ENCODE measurements at places on chromosomes 12 and 14.

- DNase-seq, result no peak
These were observed 44.0 kb upstream of the CPNE8 start for GRCh38 chr12:38949363-38949762.

DNA sequence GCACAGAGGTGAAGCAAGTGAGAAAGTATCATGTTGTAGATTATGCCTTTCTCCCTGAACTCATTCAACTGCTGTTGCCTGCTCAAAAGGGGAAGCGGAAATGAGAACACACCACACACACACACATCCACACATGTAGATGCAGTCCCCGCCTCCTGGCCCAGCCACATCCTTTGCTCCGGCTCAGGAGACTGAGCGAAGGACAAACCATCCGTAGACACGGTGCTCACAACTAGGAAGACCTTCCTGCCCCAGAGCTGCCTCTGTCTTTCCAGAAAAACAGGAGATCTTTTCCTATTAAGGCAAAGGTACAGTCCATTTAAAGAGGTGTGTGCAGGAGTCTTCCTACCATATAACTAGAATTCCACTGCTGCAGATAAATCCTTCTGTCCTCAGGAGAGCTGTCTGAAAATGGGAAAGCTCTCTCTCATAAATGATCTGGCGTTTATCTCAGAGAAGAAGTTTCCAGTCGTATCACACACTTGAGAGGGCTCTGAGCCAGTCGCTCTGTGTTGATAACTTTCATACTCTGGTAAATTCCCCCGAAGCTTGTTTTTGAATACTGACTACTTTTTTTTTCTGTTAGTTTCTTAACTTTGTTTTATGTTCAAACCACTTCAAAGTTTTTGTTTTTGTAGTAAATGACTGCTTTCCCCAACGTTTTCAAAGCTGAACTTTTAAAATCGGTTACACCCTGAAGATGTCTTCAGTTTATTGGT, at the start of gene TESPA1:
TESPA1 (minus strand) TSS at position 105 of the 719 bp plus-strand sequence. CDS start 10,200 bp downstream, outside the sequence.
- DNase-seq, result peak; percentile 95

DNA sequence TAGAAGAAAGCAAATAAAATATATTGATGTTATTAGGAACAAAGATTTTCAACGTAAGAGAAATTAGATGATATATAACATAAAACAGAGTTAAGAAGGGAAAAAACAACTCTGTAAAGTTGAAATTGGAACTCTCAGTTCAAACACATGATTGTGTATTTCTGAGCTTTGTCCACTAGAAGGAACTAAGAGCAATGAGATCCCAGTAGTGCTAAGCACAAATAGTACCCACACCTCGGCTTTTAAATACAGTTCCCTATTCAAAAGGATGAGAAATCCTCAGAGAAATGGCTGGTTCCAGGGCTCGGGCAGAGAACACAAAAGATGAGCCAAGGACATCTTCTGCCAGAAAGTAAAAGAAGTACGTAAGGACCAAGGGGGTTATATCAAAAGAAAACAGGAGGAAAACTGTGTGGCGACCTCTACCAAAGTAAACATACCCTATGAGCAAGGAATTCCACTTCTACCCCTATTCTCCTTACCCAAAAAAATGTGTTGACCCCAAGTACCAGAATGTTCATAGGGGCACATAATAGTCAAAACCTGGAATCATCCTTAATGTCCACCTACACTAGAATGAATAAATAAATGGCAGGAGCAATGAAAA, 96.6 kb downstream of the SPTSSA start:
- DNase-seq, result no peak

- no peak for DNase-seq
These were observed 248.3 kb downstream of the FBXL14 start for GRCh38 chr12:1346126-1346525.

DNA sequence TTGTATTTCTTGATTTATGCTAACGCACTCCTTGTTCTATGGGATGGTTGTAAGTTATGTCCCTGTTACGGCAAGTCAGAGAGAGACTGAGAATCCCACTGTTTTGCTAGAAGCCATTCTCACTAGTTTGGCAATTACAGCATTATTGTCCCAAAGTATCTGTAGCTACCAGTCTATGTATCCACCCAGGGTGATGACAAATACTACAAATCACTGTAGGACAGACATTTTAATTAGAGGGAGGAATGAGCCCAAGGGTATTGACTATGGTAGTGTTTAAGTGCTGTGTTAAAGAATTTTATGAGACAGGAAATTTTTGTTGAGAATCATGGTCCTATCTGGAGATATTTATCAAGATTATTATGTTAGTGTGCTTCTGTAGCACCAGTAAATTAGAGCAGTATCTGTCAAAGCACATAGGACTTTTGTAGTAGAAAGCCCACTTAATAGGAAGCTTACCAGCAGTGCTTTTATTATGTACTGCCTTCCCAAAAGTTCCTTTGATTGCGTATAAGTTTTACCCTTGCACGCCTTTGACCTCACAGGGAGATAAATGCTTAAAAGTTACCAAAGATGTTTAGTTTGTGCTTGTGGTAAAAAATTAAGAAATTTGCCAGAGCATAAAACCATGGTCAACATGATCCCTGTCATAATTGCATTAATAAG, 10.7 kb downstream of the PRKCH start:
- DNase-seq, result peak; percentile 56

GRCh38 chr12:6222078-6222654, 22.0 kb downstream of the CD9 start:
- no peak for DNase-seq

GRCh38 chr12:67582238-67582834, 66.2 kb upstream of the DYRK2 start:
- DNase-seq, result no peak

DNA sequence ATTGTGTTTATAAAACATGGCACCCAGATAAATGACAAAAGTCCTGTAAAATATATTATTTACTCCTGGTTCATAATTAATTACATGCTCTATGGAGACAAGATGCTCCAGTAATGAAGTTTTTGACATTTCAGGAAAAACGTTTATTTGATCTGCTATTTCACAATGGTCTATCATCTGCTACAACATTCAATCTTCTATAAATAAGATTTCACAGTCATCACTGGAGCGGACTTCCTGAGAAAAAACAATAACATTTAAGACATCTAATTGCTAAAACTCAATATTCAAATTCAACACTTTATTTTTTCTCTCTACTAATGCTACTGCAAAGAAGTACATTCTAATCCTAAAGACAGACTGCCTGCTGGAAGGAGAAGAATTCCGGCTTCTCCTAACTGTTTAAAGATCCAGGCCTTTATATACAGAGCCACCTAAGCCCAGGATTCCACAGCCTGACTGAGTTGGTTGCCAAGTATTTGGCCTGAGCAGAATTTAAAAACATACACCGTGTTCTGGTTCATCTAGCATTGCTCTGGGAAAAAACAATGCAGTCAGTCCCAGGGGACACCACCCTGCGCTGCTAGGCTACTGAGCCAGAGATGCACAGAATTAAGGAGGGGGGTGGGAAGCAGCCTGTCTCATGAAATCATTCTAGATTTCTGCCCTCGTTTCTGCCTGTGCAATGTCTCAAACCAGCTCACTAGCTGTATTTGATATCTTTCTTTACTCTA, 58.0 kb downstream of the TMTC1 start:
- DNase-seq, result no peak

GRCh38 chr12:121626853-121627640, 717 bp downstream of the ORAI1 start:
- DNase-seq, result peak; percentile 96

DNA sequence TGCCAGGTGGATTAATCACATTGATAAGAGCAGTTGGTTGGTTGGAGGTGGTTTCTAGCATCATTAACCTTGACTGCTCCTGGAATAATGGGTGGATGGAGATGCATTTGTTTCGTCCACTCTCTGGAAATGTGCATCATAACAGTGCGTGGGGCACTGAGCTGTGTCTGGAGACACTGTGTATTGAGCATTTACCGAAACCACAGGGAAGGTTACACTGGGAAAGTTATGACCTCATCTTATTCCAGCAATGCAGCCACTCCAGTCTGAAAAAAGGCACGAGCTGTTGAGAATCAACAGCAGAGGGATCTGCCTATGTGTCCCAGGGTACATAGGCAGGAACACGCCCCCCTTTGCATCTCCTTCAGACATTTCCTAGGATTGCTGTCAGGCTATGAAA, 27.2 kb downstream of the RNFT2 start:
- DNase-seq, result no peak

- DNase-seq, result no peak
These were observed 12.4 kb downstream of the ANKRD9 start for GRCh38 chr14:102496958-102497744.

- no peak for DNase-seq
These were observed 285.3 kb downstream of the ZFP36L1 start for GRCh38 chr14:68507544-68508081.

DNA sequence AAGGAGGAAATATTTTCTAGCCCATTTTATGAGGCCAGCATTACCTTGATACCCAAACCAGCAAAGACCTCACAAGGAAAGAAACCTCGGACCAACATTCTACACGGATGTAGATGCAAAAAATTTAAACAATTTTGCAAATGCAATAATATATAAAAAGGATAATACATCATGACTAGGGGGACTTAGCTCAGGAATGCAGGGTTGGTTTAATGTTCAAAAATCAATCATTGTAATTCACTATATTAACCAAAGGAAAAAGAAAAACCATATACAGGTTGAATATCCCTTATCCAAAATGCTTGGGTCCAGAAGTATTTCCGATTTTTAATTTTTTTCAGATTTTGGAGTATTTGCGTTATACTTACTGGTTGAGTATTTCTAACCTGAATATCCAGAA, 33.0 kb downstream of the TPCN1 start:
- no peak for DNase-seq

DNA sequence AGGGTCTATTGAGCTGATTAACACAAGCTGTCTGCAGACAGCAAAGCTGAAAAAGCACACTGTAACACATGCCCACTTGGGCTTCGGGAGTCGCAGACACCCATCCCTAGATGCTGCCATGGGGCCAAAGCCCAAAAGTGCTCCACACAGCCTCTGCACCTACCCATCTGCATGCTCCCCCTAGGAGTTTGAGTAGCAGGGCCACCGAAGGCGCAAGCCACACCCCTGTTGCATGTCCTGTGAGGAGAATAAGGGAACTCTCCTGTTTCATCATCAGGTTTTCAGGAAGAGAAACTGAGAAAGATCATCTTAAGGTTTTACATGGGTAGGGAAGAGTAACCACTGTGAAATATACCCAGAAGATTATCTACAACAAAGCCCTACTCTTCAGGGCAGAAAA, 5.6 kb upstream of the ST8SIA1 start:
- DNase-seq, result no peak

- peak; percentile 89 for DNase-seq
These were observed 1.4 kb upstream of the ASIC1 start for GRCh38 chr12:50055831-50056638.

DNA sequence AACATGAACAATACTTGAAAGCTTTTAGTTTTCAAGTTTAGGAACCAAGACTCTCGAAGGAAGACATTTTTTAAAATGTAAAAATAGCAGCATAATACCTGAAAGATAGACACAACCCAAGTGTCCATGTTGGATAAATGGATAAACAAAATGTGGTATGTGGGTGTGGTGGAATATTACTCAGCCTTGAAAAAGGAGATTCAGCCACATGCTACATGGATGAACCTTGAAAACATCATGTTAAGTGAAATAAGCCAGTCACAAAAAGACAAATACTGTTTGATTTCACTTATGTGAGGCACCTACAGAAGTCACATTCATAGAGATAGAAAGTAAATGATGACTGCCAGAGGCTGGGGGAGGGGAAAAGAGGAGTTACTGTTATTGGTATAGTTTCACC, 228.7 kb downstream of the FBXL14 start:
- no peak for DNase-seq

GRCh38 chr14:20429801-20430669, 5.9 kb downstream of the KLHL33 start:
- no peak for DNase-seq

DNA sequence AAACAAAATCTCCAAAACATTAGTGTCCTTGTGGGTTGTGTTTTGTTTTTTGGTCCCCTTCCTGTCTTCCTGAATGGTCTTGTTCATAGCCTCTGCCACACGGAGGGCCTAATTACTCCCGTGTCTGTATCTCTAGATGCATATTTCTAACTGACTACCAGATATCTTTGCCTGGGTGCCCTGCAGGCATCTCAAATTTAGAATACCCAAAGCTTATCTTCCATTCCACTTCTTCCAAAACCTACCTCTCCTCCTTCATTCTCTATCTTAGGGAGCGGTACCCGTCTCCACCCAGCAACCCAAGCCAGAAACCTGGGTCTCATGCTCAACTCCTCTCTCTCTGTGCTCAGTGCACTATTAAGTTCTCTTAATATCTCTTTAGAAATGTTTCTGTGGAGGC, 10.9 kb upstream of the METAP2 start:
- DNase-seq, result no peak

DNA sequence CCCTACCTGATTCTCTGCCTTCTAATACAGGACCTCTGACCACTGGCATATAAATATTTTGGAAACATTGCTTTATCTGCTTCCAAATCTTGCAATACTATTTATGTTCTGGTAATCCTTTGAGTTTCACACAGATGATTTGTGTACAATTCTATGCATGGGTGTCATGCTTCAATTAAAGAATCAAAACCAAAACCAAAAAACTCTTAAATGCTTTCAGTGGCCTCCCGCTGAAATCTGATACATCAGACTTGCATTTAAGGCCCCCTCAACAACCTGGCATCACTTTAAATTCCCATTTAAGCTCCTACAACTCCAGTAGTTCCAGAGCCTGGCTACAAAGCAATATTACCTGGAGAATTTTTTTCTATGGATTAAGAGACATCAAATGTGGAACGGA, 221.7 kb upstream of the NAV3 start:
- DNase-seq, result no peak

DNA sequence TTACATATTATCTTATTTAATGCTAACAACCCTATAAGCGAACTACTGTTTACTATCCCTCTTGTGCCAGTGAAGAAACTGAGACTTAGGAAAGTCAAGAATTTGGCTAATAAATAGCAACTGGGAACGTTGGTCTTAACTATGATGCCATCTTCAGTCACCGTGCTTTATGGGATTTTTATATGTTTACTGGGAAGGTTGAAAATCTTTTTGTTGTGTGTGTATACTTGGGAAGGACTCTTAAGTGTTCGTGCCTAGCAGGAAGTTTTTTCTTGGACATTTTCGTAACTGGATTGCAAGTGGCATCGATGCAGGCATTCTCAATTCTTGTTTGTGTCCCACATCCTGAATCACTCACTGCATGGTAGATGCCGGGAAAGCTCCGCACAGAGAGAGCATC, 9.4 kb downstream of the SFSWAP start:
- no peak for DNase-seq

DNA sequence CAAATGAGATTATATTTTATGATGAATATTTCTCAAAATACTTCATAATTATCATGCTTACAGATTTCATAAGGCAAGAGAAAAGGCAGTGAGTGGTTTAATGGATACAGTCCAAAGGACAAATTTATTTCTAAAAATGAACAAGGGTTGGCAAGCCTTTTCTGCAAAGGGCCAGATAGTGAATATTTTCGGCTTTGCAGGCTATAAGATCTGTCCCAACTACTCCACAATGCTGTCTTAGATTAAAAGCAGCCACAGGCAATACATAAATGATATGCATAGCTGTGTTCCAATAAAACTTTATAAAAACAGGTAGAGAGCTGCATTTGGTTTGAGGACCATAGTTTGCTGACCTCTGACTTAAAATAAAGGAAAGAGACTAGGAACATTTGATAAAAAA, 42.9 kb upstream of the STK38L start:
- no peak for DNase-seq

GRCh38 chr12:12871587-12872138, 19.7 kb upstream of the GPRC5A start:
- DNase-seq, result no peak

Measured in activated CD4-positive, alpha-beta T cell treated with anti-CD3 and anti-CD28 coated beads, Interleukin-2, amount 10 ng/mL, durations not matched to agents 24 days and 14 days (primary cell).